ENCODE measurements at places on chromosomes 1 and 21.

DNA sequence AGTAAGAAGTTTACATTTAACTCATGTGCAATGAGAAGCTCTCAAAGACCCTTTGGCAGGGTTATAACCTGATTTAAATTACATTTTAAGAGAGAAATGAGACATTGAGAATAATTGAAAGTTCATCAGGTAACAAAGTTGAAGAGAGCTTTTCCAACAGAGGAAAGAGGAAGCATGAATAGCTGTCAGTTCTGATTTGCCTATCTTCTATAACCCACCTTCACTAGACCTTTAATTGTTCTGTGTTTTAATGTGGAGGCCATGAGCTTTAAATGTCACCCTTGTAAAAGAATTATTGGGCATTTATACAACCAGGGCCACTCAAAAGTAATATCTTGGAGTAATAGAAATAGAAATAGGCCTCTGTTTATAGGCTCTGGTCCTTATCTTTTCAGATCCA is 9.3 kb upstream of the FCRL1 start:
- H3K27me3 ChIP-seq = peaks cover 3% of the 10 kb centered on the region
- H3K4me1 ChIP-seq = no peaks in the 10 kb centered on the region
- H3K27ac ChIP-seq = no peak overlapping the region
- no peak for DNase-seq
- no peaks in the 10 kb centered on the region for H3K36me3 ChIP-seq

GRCh38 chr1:247114351-247115140 is 10.4 kb upstream of the ZNF669 start:
- no peak overlapping the region for H3K27ac ChIP-seq
- no peak overlapping the region for H3K4me3 ChIP-seq
- peaks cover 8% of the 10 kb centered on the region for H3K36me3 ChIP-seq
- H3K27me3 ChIP-seq = peaks cover 22% of the 10 kb centered on the region

DNA sequence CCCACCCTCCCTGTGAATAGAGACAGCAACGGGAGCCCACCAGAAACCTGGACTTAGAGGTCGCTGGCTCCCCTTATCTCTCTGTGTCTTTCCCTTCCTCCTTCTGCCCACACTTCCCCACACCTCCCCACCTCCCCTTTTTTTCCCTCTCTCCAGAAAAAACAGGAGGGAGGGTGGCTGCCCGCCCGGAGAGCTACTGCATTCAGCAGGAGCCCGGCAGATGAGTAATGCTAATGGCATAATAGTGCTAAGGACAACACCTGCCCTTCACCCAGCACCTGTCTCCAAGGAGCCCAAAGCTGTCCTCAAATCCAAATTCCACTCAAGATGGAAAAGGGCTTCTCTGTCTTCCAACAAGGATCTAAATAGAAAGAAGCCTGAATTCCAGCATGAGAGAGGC is 11.4 kb upstream of the PRELP start:
- peaks cover 38% of the 10 kb centered on the region for H3K4me1 ChIP-seq
- peaks cover 5% of the 10 kb centered on the region for H3K27me3 ChIP-seq
- no peak overlapping the region for H3K27ac ChIP-seq
- no peak for DNase-seq
- no peak overlapping the region for H3K4me3 ChIP-seq
- no peaks in the 10 kb centered on the region for H3K36me3 ChIP-seq

DNA sequence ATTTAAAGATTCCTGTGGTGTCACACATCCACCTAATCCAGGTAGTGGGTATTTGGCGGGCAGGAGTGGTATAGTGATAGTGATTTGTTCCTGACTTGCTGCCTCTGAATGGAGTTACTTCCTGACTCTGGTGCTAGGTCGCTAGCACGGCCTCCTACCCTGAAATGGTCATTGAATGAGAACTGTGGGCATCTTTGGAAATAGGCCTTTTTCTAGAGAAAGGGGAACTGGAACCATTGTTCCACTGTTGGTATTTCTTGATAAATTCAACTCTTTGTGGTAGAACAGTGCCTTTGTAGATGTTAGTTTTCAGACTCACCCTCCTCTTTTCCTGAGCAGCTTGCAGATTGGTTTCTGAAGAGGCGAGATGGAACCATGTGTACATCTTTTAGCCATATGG is 1.5 kb downstream of the QSOX1 start:
- H3K36me3 ChIP-seq = peaks cover 15% of the 10 kb centered on the region
- peaks cover 12% of the 10 kb centered on the region for H3K27me3 ChIP-seq
- H3K27ac ChIP-seq = no peak overlapping the region

DNA sequence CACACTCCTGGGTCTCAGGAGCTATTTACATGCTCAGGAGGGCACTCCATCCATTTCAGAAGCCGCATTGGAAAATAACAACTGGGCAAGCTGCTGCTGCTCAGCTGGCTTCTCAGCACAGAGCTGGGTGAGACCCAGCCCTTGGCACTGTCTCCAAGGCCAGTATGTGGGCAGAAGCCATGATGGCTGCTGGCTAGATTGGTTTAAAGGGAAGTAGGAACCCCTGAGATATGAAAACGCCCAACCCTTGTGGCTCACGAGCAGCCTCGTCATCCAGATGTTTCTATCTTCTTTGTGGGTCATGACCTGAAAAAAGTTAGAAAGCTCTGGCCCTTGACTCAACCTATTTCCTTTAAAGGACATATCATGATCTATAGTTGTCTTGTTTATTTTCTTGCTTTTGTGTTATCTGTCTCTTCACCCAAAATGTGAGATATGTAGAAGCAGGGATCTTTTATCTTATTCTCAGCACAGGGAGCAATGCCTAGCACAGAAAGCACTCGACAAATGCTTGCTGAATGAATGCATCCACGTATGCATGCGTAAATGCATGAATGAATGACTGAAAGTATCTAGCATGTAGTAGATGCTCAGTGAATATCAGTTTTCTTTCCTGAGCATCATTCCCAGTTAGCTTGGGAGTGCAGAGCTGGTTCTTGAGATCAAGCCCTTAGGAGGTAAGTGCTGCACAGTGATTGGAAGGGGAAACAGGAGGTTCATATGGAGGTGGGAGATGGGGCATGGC is 11.6 kb downstream of the MYBPH start:
- no peak for DNase-seq
- peaks cover 14% of the 10 kb centered on the region for H3K27me3 ChIP-seq
- H3K27ac ChIP-seq = peak overlapping the region; percentile 79
- peaks cover 2% of the 10 kb centered on the region for H3K4me1 ChIP-seq

DNA sequence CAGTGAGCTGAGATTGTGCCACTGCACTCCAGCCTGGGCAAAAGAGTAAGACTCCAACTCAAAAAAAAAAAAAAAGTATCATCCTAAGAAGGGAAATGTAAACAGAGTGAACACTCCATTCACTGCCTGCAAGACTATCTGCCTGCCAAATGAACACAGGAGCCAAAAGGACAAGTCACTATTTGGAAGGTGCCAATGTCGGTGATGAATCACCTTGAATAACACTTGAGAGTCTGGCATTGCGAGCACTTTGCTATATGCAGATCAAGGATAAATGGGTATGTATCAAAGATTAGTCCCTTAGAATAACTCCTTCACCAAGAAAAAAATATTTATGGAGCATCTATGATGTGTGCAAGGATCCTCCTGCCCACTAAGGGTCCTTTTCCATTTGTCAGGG is 6.6 kb downstream of the UBR4 start:
- H3K27me3 ChIP-seq = peaks cover 2% of the 10 kb centered on the region
- H3K36me3 ChIP-seq = peaks cover 32% of the 10 kb centered on the region
- peak overlapping the region; percentile 30 for H3K27ac ChIP-seq
- no peak for DNase-seq

GRCh38 chr21:34498623-34499022 is 13.4 kb downstream of the KCNE1 start:
- peaks cover 3% of the 10 kb centered on the region for H3K27me3 ChIP-seq
- no peaks in the 10 kb centered on the region for H3K36me3 ChIP-seq

GRCh38 chr1:87844251-87844650 is 515.6 kb downstream of the LMO4 start:
- H3K27me3 ChIP-seq = peaks cover 2% of the 10 kb centered on the region
- H3K4me1 ChIP-seq = no peaks in the 10 kb centered on the region
- no peak overlapping the region for H3K27ac ChIP-seq
- no peaks in the 10 kb centered on the region for H3K36me3 ChIP-seq
- no peak for DNase-seq

- peaks cover 19% of the 10 kb centered on the region for H3K27me3 ChIP-seq
- H3K36me3 ChIP-seq = peaks cover 30% of the 10 kb centered on the region
- DNase-seq = no peak
- peaks cover 8% of the 10 kb centered on the region for H3K4me1 ChIP-seq
- peak overlapping the region; percentile 15 for H3K4me3 ChIP-seq
Observed at GRCh38 chr21:46092026-46092764, 5.7 kb upstream of the COL6A2 start.

DNA sequence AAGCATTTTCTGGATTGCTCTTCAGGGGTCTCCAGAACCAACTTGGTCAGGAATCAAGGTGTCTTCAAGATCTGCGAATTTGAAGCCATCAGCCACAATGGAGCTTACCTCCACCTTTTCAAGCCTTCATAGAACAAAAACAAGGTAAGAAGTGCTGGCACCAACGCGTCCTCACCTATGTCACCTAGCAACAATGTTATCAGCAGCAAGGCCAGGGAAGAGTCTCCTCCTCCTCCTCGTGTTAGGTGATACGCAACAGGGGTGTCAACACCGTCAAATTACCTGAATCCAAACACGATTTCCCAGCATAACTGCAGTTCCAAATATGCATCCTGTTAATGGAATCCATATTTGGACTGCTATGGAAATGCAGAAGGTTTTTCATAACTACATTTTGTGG is 4.1 kb upstream of the TIAM1 start:
- no peak overlapping the region for H3K4me3 ChIP-seq
- H3K4me1 ChIP-seq = peaks cover 39% of the 10 kb centered on the region
- H3K36me3 ChIP-seq = peaks cover 10% of the 10 kb centered on the region
- no peak for DNase-seq
- H3K27ac ChIP-seq = no peak overlapping the region

DNA sequence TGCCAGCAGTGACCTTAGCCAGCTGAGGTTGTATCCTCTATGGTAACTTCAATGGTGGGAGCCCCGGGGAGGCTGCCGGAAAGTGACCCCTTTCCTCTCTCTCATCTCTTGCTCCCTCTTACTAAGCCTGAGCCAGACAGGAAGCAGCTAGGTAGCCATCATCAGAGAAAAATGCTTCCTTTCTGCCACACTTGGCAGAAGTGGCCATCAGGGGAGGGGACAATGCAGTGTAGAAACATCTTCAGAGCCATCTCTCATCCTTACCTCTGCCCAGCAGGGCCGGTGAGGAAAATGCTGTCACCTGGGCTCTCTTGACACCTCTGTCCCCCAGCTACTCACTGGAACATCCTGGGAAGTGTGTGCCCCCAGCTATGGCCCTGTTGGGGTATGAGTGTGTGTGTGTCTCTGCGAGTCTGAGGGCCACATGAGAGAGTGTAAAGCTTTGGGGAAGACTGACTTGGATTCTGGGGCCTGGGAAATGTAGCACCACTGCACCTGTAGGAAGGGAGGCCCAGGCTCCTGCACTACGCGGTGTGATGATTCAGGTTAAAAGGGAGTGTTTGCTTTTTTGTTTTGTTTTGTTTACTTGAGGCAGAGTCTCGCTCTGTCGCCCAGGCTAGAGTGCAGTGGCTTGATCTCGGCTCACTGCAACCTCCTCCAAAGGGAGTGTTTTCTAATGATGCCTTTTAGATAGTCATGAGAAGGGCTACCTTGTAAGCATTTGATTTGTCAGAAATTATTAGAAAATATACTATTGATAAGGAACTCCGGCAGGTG is 48.7 kb upstream of the CNTN2 start:
- peaks cover 17% of the 10 kb centered on the region for H3K4me1 ChIP-seq
- no peak for DNase-seq
- no peak overlapping the region for H3K4me3 ChIP-seq
- H3K27ac ChIP-seq = no peak overlapping the region

DNA sequence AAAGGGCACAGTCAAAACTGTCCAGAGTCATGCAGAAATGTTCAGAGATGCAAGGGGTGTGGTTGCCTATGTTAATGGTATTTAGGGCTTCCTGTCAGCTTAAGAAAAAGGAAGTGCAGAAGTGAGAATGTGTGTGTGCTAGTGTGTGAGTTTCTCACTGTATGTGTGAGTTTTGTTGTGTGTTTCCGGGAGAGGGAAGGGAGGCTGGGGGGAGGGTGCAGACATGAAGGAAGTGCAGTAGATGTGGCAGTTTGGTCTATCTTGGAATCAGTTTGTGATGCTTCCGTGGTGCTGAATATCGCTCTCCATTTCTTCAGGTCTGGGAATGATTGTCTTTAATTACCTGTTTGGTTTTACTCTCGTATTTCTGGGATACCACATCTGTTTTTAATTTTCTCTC is 16.5 kb upstream of the ATP6V1G3 start:
- H3K27ac ChIP-seq = no peak overlapping the region
- H3K36me3 ChIP-seq = no peaks in the 10 kb centered on the region
- H3K4me1 ChIP-seq = peaks cover 10% of the 10 kb centered on the region
- H3K27me3 ChIP-seq = peaks cover 2% of the 10 kb centered on the region

DNA sequence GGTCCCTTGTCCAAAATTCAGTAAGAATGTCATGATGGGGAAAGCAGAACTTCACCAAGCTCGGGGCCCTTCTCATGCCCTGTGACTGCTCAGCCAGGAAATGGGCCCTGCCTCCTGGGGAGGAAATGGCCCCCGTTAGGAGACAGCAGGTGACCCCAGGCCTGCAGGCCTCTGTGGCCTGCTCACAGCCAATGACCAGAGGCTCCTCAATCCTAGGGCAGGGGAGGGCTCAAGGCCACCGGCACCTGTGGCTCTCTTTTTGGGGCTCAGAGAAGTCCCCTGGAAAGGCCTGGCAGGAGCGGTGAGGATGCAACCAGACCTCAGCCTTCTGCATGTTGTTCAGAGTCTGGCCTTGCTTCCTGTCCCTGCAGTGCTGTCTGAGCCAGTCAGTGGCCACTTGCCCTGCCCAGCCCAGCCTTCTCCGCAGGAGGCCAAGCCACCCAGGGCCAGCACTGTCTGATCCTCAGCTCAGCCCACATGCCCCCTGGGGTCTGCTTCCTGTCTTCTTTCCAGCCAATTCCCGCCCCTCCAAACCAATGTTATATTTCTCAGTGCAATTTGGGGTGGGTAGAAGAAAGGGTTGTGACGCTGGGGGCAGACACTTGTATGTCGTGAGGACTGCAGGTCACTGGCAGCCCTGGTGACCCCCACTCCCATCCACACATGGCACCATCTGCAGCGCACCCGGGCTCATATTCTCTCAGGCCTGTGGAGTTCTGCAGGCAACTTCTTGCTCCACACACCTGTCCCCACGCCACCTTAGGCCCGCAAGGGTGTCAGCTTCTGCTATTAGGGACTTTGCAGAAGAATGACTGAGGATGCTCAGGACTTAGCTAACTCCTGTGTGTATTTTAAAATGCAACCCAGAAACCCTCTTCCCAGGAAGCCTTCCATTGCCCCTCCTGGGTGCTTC is 83.6 kb downstream of the ITPKB start:
- no peak overlapping the region for H3K4me3 ChIP-seq
- DNase-seq = no peak
- no peak overlapping the region for H3K27ac ChIP-seq

GRCh38 chr1:6464514-6464836 is 1.5 kb downstream of the TNFRSF25 start:
- peaks cover 19% of the 10 kb centered on the region for H3K27me3 ChIP-seq
- peak overlapping the region; percentile 82 for H3K4me3 ChIP-seq
- H3K4me1 ChIP-seq = peaks cover 7% of the 10 kb centered on the region
- H3K27ac ChIP-seq = peak overlapping the region; percentile 53
- H3K36me3 ChIP-seq = peaks cover 30% of the 10 kb centered on the region

DNA sequence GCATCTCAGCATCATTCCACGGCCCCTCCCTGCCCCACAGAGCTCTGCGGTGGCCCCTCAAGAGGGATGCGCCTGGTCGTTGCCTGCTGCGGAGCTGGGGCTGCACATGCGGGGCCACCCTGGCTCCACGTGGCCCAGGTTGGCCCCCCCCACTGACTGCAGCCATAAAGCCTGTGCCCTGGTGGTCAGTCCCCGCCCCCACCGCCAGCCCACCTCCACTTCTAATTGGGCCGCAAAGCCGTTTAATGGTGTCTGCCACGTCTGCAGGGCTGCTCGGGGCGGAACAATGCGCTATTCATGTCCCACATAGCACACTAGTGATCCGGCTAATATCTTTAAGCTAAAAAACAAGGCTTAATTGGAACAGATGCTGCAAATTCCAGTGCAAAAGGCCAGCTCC is 33.5 kb upstream of the ACTRT2 start:
- H3K4me3 ChIP-seq = no peak overlapping the region
- no peaks in the 10 kb centered on the region for H3K4me1 ChIP-seq
- peaks cover 6% of the 10 kb centered on the region for H3K36me3 ChIP-seq
- H3K27ac ChIP-seq = no peak overlapping the region
- H3K27me3 ChIP-seq = peaks cover 7% of the 10 kb centered on the region

Data from endothelial cell (in vitro differentiated cells).